ENCODE measurements at places on chromosomes 16 and 17.

- peaks cover 17% of the 10 kb centered on the region for H3K4me1 ChIP-seq
- no peak overlapping the region for H3K27ac ChIP-seq
- H3K27me3 ChIP-seq, result no peaks in the 10 kb centered on the region
- no peak overlapping the region for H3K4me3 ChIP-seq
- H3K36me3 ChIP-seq, result no peaks in the 10 kb centered on the region
These were observed 16.0 kb downstream of the CBFA2T3 start for GRCh38 chr16:88961011-88961410.

GRCh38 chr16:78303946-78304345 is 204.5 kb downstream of the WWOX start:
- DNase-seq, result no peak
- H3K36me3 ChIP-seq, result no peaks in the 10 kb centered on the region
- H3K4me1 ChIP-seq, result no peaks in the 10 kb centered on the region
- no peaks in the 10 kb centered on the region for H3K27me3 ChIP-seq
- H3K27ac ChIP-seq, result no peak overlapping the region
- H3K4me3 ChIP-seq, result no peak overlapping the region

DNA sequence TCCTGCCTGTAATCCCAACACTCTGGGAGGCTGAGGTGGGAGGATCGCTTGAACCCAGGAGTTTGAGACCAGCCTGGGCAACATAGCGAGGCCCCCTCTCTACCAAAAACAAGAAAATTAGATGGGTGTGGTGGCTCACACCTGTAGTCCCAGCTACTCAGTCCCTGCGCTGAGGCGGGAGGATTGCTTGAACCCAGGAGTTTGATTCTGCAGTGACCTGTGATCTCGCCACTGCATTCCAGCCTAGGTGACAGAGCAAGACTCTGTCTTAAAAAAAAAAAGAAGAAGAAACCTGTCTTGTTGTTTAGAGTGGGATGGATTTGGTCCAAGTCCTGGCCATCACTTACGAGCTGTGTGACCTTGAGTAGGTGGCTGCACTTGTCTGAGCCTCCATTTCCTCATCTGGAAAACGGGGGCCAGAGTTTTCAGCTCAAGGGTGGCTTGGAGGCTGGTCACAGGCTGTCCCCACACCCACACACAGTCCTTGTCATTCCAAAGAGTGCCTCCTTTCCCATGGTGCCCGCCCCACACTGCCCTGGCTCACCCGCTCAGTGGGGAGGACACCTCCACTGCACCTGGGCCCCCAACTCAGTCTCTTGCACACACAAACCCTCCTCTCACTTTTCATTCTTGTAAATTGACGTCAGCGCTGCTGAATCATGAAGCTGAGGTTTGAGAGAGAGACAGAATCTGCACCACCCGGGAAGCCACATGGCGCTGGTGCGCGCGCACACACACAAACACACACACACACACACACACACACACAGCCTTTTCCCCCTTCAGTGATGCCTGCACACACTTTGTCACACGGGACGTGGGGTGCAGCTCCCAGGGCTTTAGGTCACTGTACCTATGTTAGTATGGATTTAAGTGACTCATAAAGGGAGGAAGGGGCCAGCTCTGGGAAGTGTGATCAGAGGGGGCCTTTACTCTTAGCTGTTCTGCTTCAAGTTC is 4.2 kb downstream of the SOCS1 start:
- no peaks in the 10 kb centered on the region for H3K36me3 ChIP-seq
- no peak overlapping the region for H3K4me3 ChIP-seq
- no peak overlapping the region for H3K27ac ChIP-seq
- peaks cover 24% of the 10 kb centered on the region for H3K4me1 ChIP-seq

DNA sequence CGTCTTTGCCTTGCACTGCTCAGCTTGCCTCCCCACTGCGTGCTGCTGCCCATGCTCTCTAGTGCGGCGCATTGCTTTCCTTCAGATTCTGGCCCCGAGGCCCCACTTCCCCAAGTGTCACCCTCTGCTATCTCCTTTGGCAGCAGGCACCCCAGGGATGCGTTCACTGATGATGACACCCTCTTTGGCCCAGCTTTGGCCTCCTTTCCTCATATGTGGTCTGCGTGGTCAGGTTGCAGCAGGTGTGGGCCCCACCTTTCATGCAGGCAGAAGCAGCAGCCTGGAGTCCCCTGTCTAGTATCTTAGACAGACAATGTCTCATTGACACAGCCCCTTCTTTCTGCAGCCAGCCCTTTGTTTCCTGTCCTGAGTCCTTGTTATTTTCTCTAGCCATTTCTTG is 4.8 kb upstream of the CCL3 start:
- no peak for DNase-seq
- H3K27me3 ChIP-seq, result no peaks in the 10 kb centered on the region
- H3K4me3 ChIP-seq, result no peak overlapping the region
- H3K36me3 ChIP-seq, result no peaks in the 10 kb centered on the region

GRCh38 chr16:51538707-51539498 is 387.8 kb upstream of the SALL1 start:
- DNase-seq, result no peak
- no peak overlapping the region for H3K4me3 ChIP-seq
- H3K36me3 ChIP-seq, result no peaks in the 10 kb centered on the region
- no peaks in the 10 kb centered on the region for H3K4me1 ChIP-seq
- no peak overlapping the region for H3K27ac ChIP-seq
- H3K27me3 ChIP-seq, result no peaks in the 10 kb centered on the region

DNA sequence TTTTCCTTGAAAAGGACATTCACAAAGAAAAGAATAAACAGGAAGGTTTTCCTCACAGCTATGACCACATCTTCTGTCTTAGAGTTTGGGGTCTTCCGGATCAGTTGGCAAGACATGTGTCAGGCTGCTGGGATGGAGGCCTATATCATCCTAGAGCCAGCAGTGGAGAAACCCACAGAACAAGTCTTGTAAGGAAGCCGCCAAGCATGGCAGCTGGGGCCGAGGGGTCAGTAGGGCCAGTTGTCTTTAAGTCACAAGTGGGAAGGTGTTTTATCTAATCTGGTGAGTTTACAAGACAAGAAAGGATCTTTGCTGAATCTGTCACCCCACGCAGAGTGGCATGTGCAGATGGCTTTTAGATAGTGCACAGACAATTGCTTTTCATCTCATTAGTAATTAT is 25.7 kb downstream of the SCNN1B start:
- no peak overlapping the region for H3K27ac ChIP-seq
- no peaks in the 10 kb centered on the region for H3K27me3 ChIP-seq
- no peaks in the 10 kb centered on the region for H3K36me3 ChIP-seq
- no peak for DNase-seq
- peaks cover 31% of the 10 kb centered on the region for H3K4me1 ChIP-seq
- no peak overlapping the region for H3K4me3 ChIP-seq

DNA sequence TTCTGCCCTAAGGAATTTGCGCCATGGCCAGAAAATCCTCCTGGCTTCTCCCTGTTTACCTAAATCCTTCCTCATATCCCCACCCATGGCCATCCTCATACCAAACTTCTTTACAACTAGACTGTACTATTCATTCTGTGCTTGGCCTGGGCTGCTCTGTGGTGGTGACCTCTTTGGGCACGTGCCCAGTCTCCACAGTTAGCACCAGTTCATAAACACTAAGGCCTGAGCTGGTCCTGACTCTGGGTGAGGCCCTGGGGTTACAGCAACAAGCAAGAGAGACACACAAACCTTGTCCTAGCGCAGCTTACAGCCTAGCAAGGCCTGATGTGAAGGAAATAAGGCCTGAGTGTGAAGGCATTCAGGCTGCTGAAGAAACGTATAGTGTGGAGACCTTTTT is 3.1 kb upstream of the ATXN7L3 start:
- H3K27ac ChIP-seq, result no peak overlapping the region
- no peaks in the 10 kb centered on the region for H3K27me3 ChIP-seq
- no peak overlapping the region for H3K4me3 ChIP-seq
- peaks cover 28% of the 10 kb centered on the region for H3K4me1 ChIP-seq
- no peak for DNase-seq
- H3K36me3 ChIP-seq, result peaks cover 14% of the 10 kb centered on the region

DNA sequence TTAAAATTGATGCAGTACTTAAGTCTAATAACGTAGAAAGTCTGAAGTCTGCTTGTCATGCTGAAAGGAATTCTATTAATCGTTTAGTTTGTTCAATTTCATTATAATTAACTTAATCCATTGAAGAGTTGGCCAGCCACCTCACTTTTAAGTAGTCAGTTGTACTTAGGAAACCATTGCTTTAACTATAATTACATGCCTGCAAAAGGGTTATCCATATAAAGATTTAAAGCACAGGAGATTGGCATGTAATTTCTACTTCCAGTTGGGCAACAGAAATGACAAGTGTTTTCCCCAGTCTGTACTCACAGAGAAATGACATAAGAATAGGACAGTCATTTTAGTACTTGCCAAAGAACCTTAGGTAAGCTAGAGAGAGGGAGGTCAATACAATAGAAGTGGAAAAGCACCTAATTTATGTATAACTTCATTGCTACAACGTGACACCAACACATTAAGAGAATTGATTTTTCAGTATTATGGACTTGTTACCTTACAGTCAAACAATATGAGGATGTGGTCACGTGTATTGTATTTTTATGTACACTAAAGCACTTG is 3.7 kb upstream of the USP32 start:
- H3K4me3 ChIP-seq, result no peak overlapping the region
- H3K27ac ChIP-seq, result no peak overlapping the region
- peaks cover 6% of the 10 kb centered on the region for H3K4me1 ChIP-seq
- no peaks in the 10 kb centered on the region for H3K27me3 ChIP-seq
- no peaks in the 10 kb centered on the region for H3K36me3 ChIP-seq
- DNase-seq, result no peak

- DNase-seq, result no peak
- no peak overlapping the region for H3K4me3 ChIP-seq
- H3K36me3 ChIP-seq, result peaks cover 11% of the 10 kb centered on the region
- H3K4me1 ChIP-seq, result peaks cover 17% of the 10 kb centered on the region
- H3K27ac ChIP-seq, result peak overlapping the region; percentile 56
These were observed 53.8 kb downstream of the MYO18A start for GRCh38 chr17:29126268-29126930.

DNA sequence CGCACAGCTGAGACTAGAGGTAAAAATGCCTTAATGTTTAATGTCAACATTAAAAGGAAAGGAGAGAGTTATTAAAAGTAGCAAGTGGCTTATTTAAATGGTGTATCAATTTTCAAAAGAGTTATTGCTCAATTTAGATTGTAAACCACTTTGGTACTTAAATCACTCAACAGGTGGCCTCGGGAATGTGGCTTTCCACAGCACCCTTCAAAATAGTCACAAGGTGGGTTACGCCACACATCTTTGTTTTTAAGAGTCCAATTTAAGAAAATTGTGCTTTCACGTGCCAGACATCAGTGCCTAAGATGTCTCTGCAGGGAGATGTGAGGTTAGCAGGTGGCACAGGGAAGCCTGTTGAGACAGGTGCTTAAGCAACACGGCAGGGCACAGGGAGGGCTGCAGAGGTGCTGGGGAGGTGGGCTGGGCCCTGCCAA is 27.5 kb upstream of the ADCY7 start:
- peak overlapping the region; percentile 15 for H3K27ac ChIP-seq
- no peak for DNase-seq
- H3K4me3 ChIP-seq, result no peak overlapping the region
- H3K27me3 ChIP-seq, result no peaks in the 10 kb centered on the region
- H3K4me1 ChIP-seq, result no peaks in the 10 kb centered on the region
- no peaks in the 10 kb centered on the region for H3K36me3 ChIP-seq

DNA sequence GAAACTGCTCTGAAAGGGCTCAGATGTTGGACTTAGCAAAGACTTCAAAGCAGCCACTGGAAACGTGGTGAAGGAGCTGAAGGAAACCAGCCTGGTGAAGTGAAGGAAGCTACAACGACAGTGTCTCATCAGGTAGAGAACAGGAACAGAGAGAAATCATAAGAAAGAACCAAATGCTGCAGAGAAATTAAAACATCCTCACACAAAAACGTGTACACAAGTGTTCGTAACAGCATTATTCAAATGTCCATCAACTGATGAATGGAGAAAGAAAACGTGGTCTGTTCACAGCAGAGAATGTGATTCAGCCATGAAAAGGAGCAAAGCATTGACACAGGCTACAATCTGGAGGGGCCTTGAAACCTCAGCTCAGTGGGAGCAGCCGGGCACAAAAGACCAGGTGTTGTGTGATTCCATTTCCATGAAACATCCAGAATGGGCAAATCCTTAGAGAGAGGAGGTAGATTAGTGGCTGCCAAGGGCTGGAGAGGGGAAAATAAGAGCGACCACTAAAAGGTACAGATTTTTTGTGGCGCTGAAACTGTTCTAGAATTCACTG is 26.9 kb downstream of the IFT140 start:
- peaks cover 44% of the 10 kb centered on the region for H3K36me3 ChIP-seq
- no peaks in the 10 kb centered on the region for H3K4me1 ChIP-seq
- DNase-seq, result no peak

- H3K27me3 ChIP-seq, result no peaks in the 10 kb centered on the region
- H3K36me3 ChIP-seq, result no peaks in the 10 kb centered on the region
- H3K4me3 ChIP-seq, result no peak overlapping the region
- DNase-seq, result no peak
- no peaks in the 10 kb centered on the region for H3K4me1 ChIP-seq
- H3K27ac ChIP-seq, result no peak overlapping the region
These were observed 124.2 kb downstream of the CDK5R1 start for GRCh38 chr17:32610943-32611342.

DNA sequence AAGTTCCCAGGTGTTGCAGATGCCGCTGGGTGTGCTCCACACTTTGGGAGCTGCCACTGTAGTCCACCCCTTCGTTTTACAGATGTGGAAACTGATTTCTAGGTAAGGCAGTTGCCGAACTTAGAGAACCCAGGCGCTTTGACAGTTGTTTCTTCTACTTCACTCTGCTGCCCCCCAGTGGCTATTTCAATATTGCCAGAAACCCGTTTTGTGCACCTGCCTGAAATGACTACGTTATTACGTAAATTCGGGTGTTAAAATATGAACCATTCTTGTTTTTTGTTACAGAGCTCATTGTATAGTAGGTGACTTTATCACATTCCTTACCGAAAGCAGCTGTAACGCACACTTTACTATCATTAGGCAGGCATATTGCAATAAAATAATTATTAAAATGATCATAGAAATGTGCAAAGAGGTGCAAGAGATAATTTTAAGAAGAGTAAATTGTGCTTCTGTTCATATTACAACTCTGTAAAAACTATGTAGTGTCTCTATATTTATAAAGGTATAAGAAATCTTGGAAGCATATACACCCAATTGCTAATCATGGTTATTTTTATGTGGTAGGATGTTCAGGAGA is 44.9 kb downstream of the OTOA start:
- H3K27me3 ChIP-seq, result no peaks in the 10 kb centered on the region
- no peak overlapping the region for H3K4me3 ChIP-seq
- no peaks in the 10 kb centered on the region for H3K36me3 ChIP-seq
- peak; percentile 77 for DNase-seq
- no peak overlapping the region for H3K27ac ChIP-seq

- no peak overlapping the region for H3K27ac ChIP-seq
- no peaks in the 10 kb centered on the region for H3K36me3 ChIP-seq
- no peaks in the 10 kb centered on the region for H3K4me1 ChIP-seq
- H3K4me3 ChIP-seq, result no peak overlapping the region
These were observed 33.4 kb downstream of the SNX29 start for GRCh38 chr16:12009922-12010321.

GRCh38 chr17:59406808-59407381 is 75.4 kb downstream of the YPEL2 start:
- no peaks in the 10 kb centered on the region for H3K4me1 ChIP-seq
- peaks cover 19% of the 10 kb centered on the region for H3K36me3 ChIP-seq
- H3K27ac ChIP-seq, result no peak overlapping the region
- no peaks in the 10 kb centered on the region for H3K27me3 ChIP-seq
- no peak overlapping the region for H3K4me3 ChIP-seq

- peaks cover 32% of the 10 kb centered on the region for H3K4me1 ChIP-seq
- H3K4me3 ChIP-seq, result peak overlapping the region; percentile 45
- peaks cover 7% of the 10 kb centered on the region for H3K27me3 ChIP-seq
- H3K27ac ChIP-seq, result peak overlapping the region; percentile 82
- H3K36me3 ChIP-seq, result peaks cover 20% of the 10 kb centered on the region
These were observed 2.1 kb downstream of the COL1A1 start for GRCh38 chr17:50199211-50199802.

Data from upper lobe of left lung (tissue), 6 donors.